Germinal center (tissue), 1 donor: ENCODE measurements at places on chromosomes 4 and X.

GRCh38 chrX:23699636-23700194 is 32.4 kb downstream of the PRDX4 start:
- DNase-seq, result peak; percentile 10

DNA sequence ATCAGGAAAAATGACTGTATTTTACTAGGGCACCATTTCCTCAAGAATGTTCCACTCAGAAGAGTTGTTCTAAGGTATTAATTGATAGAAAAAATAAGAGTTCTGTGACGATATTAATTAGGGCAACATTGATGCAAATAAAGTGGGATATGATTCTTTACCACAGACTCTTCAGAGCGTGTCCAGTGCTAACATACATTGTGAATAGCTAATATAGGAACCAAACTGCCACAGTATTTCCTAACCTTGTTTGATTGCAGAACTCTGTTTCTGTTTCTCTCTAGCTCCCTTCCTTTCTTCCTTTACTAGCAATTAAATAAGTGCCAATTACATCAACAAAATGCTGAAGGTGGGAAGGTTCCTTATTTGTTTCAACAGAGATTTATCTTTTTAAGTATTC is 154.1 kb upstream of the CPEB2 start:
- no peak for DNase-seq

GRCh38 chr4:150218447-150218846 is 140.2 kb downstream of the DCLK2 start:
- DNase-seq, result no peak

DNA sequence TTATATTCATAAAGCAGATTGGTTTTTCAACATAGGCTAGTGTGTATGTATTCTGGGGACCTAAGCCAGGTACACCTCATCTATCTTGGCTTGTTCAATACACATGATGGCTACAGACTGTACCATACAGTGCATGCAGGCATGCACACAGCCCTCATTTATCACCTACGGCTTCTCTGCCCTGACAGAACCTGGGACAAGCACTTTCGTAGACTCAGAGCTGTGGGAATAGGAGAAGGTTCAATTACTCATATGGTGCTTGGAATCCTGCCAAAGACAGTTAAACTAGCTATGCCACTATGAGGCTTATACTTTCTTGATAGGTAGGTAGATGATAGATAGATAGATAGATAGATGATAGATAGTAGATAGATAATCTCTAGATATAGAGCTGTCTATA is 457.2 kb downstream of the GALNTL6 start:
- DNase-seq, result no peak

DNA sequence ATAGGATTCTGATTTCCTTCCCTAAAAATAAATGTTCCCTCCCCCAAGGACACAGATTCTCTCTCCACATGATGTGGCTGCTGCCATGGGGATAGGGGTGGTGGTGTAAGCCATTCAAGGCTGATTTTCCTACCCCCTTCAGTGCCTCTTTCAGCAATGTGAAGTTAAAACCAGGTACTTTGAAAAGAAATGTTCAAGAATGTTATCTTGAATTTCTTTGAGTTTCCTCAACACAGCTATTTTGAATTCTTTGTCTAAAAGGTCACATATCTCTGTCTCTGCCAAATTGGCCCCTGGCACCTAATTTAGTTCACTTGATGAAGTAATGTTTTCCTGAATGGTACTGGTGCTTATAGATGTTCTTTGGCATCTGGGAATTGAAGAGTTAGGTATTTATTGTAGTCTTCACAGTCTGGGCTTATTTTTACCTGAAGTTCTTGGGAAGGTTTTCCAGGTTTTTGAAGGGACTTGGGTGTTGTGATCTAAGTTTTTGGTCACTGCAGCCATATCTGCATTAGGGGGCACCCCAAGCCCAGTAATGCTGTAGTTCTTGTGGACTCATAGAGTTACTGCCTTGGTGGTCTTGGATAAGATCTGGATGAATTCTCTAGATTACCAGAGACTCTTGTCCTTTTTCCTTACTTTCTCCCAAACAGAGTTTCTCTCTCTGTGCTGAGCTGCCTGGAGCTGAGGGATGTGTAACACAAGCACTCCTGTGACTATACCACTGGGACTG is 7.6 kb upstream of the DIPK2B start:
- no peak for DNase-seq

DNA sequence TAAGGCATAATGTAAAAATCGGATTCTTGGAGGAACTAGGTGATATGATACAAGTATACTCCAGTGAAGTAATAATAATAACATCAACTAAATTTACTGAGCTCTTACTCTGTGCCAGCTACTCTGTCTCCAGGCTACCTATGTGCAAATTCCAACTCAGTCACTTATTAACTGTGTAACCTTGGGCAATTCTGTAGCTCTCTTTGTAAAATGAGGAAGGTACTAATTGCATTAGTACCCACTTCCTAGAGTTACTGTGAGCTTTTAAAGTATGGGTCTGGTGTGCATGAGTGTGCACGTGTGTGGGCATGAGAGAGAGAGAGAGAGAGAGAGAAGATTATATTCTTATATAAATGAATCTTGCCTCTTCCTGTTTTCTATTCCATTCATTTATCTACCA is 169.9 kb downstream of the KCNIP4 start:
- DNase-seq, result no peak

- DNase-seq, result no peak
Measured at GRCh38 chr4:140805293-140805692, 49.1 kb upstream of the TBC1D9 start.

GRCh38 chr4:105061731-105062130 is 84.9 kb upstream of the TET2 start:
- DNase-seq, result no peak

DNA sequence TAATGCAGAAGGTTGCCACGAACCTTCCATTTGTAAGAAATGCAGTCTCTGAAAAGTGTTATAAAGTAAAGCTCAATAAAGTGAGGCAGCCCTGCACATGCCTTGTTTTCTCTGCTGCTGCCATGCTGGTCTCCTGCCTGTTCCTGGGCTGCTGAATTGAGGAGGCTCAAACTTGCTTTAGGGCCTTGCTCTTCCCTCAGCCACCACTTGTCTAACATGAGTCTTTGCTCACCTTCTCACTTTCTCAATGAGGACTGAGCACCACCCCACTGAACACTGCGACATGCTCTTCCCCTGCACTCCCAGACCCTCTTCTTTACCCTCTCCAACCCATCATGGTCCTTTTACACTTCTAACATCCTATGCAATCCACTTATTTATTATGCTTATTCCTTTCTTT is 25.2 kb upstream of the MFAP3L start:
- DNase-seq, result no peak

DNA sequence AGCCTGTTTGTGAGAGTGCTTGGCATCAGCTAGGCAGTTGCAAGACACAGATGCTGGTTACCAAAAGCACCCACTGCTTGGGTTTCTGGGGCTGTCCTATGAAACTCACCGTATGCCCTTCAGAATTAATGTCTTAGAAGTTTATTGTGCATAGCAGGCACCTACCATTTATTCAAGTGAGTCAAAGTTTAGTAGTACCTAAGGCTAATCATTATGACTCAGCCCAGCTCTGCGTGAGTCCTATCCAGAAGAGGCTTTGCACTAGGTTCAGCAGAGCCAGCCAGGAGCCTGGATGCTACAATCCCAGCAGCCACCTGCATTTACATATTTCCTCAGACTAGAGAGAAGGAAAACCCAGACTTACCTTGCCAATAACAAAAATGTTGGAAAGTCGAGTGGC is 4.2 kb downstream of the RPS4X start:
- DNase-seq, result no peak

GRCh38 chr4:24892778-24893177 is 20.1 kb downstream of the CCDC149 start:
- DNase-seq, result no peak

GRCh38 chrX:46311581-46312120 is 233.6 kb downstream of the ZNF674 start:
- no peak for DNase-seq

DNA sequence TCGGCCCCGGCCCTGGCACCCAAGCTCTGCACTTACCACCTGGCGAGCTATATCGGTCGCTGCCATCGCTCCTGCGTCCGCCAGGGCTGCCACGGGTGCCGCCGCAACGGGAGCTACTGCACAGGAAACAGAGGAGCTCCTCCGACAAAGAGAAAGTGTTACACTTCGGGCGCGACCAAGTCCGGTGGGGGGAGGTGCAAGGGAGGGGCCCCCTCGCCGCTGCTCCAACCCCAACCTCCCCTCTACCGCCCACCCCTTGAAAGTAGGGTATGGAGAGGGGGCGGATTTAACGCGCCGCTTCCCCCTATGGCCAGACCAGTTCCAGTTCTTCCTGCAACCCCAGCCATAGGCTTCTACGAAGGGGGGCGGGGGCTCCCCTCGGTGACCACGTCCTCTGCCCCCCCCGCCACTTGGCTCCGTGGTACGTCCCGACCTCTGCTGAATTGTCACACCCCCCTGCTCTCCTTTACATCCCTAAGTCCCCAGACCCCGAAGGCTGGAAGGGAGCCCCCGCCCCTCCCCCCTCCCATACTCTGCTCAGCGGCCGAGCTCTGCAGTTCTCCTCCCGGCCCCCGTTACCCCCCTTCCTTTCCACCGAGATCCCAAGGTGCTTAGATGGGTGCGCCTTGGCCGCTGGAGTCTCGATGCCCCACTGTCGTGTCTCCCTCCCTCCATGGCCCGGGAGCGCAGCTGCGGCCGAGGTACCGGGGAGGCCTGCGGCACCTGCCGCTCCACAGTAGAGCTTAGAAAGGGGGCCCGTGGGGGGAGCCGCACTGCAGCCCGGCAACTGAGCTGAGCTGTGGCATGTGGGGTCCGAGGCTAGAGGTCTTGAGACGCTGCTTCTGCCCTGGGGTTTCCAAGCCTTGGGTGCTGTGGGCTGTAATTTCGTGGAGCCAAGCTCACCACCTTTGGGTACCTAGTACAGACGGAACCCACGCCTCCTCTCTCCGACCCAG is at the start of gene SEPTIN6:
Gene SEPTIN6, minus strand, starts transcription at position 129 of the 956 bp plus-strand sequence. Its CDS starts 63 bp downstream, at position 66.
- DNase-seq, result peak; percentile 68

GRCh38 chr4:7886007-7886973 is 53.4 kb downstream of the AFAP1 start:
- no peak for DNase-seq

GRCh38 chr4:147578051-147578476 is 39.1 kb upstream of the TMEM184C start:
- DNase-seq, result no peak

- DNase-seq, result no peak
Measured at GRCh38 chr4:122928930-122929329, 6.5 kb upstream of the NUDT6 start.

- no peak for DNase-seq
Measured at GRCh38 chr4:151294833-151295496, 18.0 kb downstream of the PRSS48 start.

GRCh38 chr4:26412381-26413372 is 77.6 kb downstream of the CCKAR start:
- no peak for DNase-seq

GRCh38 chrX:2516623-2517022 is 15.8 kb upstream of the DHRSX start:
- DNase-seq, result no peak

GRCh38 chr4:89492581-89493071 is 185.0 kb upstream of the GPRIN3 start:
- no peak for DNase-seq

DNA sequence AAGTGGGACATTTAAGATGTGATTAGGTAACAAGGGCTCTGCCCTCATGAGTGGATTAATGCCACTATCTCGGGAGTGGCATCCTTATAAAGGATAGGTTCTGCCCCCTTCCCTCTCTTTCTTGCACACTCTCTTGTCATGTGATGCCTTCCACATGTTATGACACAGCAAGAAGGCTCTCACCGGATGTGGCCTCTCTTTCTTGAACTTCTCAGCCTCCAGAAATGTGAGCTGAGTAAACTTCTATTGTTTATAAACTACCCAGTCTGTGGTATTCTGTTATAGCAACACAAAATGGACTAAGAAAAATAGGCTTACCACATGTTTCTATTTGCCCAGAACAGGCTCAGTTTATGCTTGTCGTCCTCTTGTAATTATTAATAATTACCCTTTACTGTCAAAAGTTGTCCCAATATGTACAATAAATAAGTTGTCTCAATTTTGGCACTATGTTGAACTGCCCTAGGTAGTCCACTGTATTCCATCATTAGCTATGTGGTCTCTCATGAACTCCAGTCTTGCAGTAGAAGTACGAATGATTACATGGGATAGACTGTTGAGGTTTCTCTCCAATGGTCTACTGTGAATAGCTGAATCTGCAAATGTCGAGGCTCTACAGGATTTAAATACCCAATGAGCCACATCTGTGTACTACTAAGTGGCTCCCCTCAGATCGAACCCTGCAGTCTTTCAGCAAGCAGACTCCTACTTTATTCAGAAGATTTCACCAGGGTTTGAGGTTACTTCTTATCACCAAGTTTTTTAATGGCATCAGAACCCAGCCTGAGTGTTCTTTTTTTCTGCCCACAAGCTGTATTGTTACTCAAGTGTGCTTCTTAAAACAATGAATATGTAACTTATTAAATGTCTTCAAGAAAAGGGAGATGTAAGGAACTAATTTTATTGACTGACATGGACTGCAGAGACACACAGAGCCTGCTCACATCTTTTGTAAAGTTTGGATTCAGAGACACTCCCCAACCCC is 102.0 kb upstream of the LEF1 start:
- DNase-seq, result no peak

GRCh38 chr4:100799761-100800539 is 282.1 kb upstream of the EMCN start:
- no peak for DNase-seq

- DNase-seq, result no peak
Measured at GRCh38 chr4:8115916-8116315, 42.7 kb downstream of the ABLIM2 start.

DNA sequence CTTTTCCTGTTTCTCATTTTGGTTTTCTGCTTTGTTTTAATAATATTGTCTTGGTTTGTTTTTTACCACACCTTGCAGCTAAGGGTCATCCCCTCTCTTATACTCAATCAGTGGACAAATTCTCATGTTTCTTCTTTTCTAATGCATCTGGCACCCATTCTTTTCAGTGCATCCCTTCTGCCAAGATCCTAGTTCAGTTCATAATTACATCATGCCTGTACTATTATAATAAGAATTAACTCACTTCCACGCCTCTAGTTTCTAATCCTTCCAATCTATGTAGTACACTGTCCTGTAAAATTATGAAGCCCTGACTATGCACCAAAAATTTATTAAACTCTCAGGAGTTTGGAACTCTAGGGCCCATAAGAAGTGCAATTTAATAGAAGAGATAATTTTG is 126.1 kb downstream of the FAT4 start:
- DNase-seq, result no peak

DNA sequence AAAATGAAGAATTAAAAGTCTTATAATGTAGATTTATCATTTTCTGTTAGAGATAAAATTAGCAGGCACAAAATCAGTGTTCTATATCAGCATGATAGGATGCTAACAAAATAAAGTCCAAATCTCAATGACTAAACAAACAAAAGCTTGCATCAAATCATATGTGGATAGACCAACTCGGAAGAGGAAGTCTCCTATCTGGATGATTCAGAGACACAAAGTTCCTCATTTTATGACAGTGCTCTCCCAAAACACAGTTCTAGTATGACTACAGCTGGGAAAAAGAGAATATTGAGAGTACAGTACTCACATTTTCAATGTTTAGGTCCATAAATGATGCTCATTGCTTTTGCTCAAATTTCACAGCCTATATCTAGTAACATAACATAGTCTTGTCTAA is 376.1 kb upstream of the CTSO start:
- no peak for DNase-seq

GRCh38 chr4:8321771-8322170 is 52.2 kb downstream of the HTRA3 start:
- no peak for DNase-seq
